Activated naive CD8-positive, alpha-beta T cell treated with anti-CD3 and anti-CD28 coated beads, Interleukin-2, amount 50 U/mL, for 24 hours (primary cell): ENCODE measurements at places on chromosomes 13 and 19.

GRCh38 chr19:15426485-15427349 is 7.9 kb upstream of the AKAP8L start:
- DNase-seq = no peak

DNA sequence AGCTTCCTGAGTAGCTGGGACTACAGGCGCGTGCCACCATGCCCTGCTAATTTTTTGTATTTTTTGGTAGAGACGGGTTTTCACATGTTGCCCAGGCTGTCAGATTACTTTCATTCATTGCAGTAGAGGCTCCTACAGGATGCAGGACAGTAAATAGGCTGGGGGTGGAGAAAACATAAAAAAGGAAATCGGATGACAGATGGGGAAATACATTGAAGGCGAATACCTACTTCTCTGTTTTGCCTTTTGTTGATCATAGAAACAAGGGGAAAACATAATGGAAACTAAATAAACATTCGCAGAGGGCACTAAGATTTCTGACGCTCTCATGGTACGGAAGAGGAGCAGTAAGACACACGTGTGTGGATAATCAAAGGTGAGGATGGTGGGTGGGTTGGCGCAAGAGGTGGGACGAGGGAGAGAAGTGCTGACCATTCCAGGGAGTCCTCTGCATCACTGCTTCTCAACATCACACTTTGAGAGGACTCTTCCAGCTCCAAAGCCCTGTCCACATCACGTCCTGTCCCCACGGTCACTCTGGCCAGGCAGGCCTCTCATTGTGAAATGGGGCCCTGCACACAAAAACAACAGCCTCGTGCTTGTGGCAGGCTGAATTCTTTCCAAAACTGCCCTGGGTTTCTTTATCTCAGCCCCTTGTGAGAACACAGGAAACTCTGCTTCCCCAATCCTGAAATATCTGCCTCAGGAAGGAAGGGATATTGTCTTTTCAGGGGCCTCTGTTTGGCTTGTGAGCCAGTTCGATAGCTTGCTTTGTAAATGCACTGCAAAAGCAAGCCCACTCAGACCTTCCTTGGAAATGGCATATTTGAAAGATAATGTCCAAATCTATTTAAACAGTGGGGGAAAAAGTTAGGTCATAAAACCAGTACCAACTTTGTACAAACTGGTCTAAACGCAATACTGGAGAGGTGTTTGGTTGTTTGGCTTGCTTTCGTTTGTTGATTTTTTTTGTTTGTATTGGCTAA is 188.5 kb downstream of the FOXO1 start:
- no peak for DNase-seq

GRCh38 chr13:112818698-112819045 is 128.8 kb downstream of the ATP11A start:
- no peak for DNase-seq

- DNase-seq = no peak
Measured at GRCh38 chr19:51079481-51080110, 3.1 kb downstream of the KLK14 start.

DNA sequence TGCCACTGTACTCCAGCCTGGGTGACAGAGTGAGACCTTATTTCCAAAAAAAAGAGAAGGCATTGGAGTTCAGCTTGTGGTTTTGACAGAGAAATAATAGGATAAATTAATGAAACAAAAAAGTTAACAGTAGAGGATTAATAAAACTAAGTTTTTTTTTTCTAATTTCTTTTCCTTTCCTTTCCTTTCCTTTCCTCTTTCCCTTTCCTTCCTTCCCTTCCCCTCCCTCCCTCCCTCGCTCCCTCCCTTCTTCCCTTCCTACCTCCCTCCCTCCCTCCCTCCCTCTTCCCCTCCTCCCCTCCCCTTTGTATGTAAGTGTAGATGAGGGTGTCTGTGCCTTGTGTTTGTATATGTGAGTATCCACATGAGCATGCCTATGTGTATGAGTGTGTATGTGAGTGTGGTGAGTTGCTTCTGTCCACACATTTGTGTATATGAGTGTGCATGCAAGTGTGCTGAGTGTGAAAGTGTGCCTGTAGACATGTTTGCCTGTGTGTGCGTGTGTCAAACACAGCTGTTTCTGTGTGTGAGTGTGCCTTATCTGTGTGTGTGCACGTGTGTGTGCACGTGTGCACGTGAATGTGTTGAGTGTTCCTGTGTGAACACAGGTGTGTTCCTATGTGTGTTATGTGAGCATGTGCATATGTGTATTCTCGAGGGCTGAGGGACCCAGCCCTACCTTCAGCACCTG is 12.5 kb upstream of the MZF1 start:
- no peak for DNase-seq

- DNase-seq = peak; percentile 25
Measured at GRCh38 chr19:892243-892893, 619 bp downstream of the MED16 start.

- no peak for DNase-seq
Measured at GRCh38 chr19:28864577-28865042, 348.3 kb downstream of the UQCRFS1 start.

DNA sequence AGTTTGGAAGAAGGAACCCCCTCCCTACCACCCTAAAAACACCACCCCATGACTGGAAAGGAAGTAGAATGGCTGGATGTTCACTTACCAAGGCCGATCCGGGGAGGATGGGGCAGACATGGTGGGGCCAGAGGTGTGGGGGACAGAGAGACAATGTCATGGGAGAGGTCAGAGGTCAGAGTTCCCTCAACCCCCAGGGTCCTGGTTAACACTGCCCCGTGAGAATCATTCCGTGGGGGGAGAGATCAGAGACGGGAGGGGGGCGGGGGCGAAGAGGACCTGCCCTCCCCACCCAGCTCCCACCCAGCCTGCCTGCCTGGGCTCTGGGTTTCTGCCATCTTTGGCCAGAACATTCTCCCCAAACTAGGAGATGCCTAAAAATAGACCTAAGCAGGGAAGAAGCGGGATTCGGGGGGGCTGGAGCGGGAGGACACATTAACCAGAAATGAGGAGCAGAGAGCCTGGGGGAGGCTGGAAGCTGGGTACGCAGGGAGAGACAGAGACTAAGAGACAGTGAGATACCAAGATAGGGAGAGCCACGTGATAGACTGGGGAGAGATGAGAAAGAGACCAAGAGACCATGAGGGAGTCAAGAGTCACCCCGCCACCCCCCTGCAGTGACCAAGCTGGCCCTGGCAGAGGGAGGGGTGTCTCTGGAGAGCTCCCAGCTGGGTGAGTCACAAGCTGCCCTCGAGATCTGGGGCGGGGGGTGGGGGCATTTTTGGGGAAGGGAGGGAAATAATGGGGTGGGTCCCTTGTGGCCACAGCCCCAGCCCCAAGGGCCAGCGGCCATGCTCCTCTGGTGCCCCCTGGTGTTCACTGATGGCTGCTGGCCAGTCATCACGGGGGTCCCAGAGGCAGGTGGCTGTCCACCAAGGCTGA is 6.1 kb upstream of the KANK2 start:
- DNase-seq = peak; percentile 65

GRCh38 chr13:44764302-44764692 is 188.2 kb upstream of the TSC22D1 start:
- DNase-seq = no peak

DNA sequence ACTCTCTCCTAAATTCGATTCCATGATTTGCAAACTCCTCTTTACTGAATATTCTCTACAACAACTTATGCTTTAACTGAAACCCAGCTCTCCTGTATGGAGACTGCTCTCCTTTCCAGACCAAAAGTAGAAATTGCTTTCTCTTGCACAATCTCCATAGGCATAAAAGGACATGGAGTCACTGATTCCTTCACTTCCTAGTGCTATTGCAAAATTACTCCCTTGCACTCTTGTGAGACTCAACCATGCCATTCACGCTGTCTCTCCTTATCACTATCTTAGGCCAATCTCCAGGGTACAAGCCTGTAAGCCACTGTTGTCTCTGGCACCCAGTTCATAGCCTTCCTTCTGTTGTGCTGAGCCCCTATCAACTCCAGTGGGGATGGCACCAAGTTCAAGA is 30.6 kb downstream of the SERPINE3 start:
- DNase-seq = no peak

DNA sequence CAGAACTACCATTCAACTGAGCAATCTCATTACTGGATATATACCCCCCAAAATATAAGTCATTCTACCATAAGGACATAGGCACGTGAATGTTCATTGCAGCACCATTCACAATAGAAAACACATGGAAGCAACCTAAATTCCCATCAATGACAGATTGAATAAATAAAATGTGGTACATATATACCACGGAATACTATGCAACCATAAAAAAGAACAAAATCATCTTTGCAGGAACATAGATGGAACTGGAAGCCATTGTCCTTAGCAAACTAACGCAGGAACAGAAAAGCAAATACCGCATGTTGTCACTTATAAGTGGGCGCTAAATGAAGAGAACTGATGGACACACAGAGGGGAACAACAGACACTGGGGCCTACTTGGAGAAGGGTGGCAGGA is 14.1 kb downstream of the RNF113B start:
- DNase-seq = no peak

DNA sequence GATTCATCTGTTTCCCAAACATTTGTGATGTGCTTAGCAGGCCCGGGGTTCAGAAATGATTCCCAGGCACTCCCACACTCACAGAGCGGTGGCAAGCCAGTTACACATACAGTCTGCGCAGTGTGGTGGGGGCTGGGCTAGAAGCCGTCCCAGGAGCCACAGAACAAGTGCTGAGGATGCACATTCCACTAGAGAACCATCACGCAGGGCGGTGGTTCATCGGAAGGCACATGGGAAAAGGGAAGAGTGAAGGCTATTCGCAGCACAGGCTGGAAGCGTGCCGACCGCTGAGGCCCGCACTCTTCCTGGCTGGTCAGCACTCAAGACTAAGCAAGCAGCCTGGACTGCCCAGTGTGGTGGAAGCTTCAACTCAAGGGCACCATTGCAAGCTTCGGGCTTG is 126.3 kb upstream of the SLC7A1 start:
- no peak for DNase-seq

- DNase-seq = no peak
Measured at GRCh38 chr13:32538143-32538620, 413 bp downstream of the N4BP2L2 start.

DNA sequence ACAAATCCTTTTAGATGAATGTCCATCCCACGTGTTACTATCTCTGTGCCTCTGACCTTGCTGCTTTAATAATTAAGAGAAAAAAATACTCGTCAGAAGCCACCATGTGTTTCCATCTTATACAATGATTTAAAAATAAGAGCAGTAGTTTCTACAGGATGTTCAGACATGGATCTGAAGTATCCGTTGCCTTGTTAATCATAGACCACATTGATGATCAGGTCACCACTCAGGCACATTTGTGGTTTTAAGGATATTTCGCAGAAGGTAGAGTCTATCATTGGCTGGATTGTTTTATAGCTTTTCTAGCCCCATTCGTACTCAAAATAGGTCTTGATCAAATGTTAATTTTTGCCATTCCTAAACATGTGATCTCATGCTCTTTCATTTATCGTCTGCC is 710.0 kb upstream of the ARGLU1 start:
- no peak for DNase-seq

DNA sequence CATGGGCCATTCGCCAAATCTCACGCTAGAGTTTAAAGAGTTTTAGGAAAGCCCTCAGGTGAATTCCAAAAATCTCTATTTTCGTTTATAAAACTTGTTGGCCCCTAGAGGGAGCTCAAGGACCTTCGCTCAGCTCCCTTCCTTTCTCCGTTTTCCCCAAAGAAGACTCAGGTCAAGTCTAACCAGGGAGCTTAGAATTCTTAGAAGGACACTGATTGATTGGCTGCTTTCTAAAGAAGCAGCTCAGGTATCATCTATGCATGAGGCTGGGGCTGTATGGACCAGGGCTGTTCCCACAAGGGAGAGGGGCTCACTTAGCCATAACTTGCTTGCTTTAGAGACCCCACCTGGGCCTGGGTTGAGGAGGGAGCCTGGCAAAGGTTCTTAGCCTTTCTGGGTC is 20.5 kb downstream of the DZIP1 start:
- DNase-seq = peak; percentile 11

- no peak for DNase-seq
Measured at GRCh38 chr13:111904701-111905608, 162.0 kb upstream of the SOX1 start.

GRCh38 chr13:93794197-93794885 is 567.7 kb downstream of the GPC6 start:
- peak; percentile 47 for DNase-seq

DNA sequence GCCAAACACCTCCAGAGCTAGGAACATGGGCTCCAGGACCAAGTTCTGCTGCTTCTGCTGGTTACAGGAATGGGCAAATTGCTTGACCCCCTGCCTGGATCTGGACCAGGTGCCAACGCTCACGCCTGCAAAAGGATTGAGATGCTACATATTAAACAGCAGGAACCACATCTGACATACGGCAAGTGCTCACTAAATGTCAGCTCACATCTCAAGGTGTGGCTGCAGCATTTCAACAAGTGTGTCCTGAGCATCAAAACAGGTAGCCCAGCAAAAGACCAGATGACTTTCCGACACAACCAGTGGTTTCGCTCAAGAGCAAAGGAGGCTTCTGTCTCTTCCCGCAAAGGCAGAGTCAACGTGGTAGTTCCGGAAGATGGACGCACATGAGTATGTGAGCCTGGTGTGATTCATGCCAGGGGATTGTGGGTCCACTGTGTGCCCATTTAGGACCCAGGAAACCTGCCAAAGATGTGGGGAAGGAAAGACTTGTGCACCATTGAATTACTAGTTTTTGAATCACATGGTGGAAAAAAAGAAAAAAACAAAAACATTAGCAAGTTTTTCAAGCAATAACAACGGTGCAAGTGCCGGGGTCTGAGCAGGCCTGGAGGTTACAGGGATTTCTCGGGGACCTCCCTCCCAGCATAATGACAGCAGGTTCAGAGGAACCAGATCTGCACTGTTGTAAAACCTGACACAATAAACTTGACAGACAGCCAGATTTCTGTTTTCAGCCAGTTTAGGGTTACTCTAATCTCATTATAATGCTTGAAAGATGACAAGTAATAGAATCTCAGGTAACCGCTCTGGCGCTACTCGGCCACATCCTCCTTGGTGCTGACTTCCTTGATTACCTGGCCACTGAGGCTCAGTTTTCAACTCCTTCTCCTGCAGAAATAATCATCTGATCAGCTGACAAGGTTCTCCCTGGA is 77.9 kb downstream of the SOX1 start:
- DNase-seq = no peak

- DNase-seq = peak; percentile 51
Measured at GRCh38 chr19:49151267-49152118, 3.7 kb downstream of the HRC start.

DNA sequence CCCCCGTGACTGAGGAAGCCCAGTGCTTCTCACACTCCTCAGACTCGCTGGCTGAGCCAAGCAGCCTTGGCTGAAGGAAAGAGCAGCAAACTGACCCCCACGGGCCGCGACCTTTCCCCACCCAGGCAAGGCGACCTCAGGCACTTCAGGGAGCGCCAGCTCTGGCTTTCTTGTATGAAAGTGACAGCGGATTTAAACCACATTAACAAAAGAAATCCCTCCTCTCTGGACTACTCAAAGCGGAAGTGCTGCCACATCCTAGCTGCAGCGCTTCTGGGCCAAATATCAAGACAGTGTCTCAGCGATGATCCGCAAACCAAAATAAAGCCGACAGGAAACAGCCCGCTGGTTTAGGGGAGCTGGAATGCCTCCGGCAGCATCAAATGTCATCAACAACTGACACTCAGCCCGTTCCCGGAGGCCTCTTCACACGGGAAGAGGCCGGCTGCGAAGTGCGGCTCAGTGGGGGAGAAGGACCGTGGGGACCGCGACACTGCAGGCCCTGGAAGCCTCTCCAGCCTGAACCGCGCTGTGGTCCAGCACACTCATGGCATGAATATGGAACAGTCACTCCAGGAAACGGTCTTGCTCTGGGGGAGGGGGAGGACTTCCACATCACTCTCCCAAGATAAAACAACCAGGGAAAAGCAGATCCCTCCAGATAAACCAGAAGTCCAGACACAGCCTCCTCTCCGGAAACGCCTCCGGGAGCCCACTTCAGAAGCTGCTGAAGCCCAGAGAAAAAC is 1.4 kb downstream of the RASA3 start:
- peak; percentile 62 for DNase-seq
